Right atrium auricular region (tissue), 2 donors: ENCODE measurements at places on chromosomes 6 and 20. TPM values are rescaled to one million over a fixed set of nuclear protein-coding genes. Genes with fewer than 3 reads are reported as not detected.

TMEM151B gene
- 0.11 TPM for total RNA-seq

BPHL gene
- 5.4 TPM for total RNA-seq

TMEM30A gene
- 45.6 TPM for total RNA-seq

CST3 gene
- 914 TPM for total RNA-seq

BEND6 gene
- 0.43 TPM for total RNA-seq

XKR7 gene
- not detected for total RNA-seq

ELOVL2 gene
- 1.6 TPM for total RNA-seq

C6orf163 gene
- total RNA-seq = 1.5 TPM

ARMC2 gene
- 5.3 TPM for total RNA-seq
